ENCODE measurements at places on chromosomes 7 and 10. TPM values are rescaled to one million over a fixed set of nuclear protein-coding genes. Genes with fewer than 3 reads are reported as not detected.
A peak's percentile ranks its signal among the peaks of the same experiment; 100 is the strongest.

ARMC3 gene
- total RNA-seq, result 7.8 TPM

GRCh38 chr10:132563485-132564248 is 26.1 kb downstream of the INPP5A start:
- no peak for DNase-seq

GRCh38 chr7:70098905-70099672 is 500.8 kb downstream of the AUTS2 start:
- DNase-seq, result no peak

IL6 gene
- not detected for total RNA-seq

DNA sequence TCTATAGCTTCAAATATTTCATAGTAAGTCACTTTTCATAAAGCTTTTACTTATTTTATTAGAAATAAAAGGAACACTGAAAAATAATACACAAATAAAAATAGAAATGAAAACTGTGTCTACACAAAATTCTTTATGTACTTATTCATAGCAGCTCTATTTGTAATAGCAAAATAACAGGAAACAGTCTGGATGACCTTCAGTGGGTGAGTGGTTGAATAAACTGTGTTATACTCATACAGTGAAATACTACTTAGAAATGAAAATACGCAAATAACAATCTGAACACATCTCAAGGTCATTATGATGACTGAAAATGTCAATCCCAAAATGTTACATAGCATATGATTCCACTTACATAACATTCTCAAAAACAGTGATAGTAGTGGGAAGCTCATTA is 138.7 kb upstream of the PCLO start:
- no peak for DNase-seq

A1CF gene
- not detected for total RNA-seq

- no peak for DNase-seq
Measured at GRCh38 chr10:96700374-96701099, 19.8 kb downstream of the PIK3AP1 start.

GRCh38 chr10:103769176-103769575 is 86.2 kb downstream of the SH3PXD2A start:
- DNase-seq, result no peak

ARHGAP19 gene
- 14.1 TPM for total RNA-seq

SPDYE2B gene
- not detected for total RNA-seq

PRTFDC1 gene
- 24.3 TPM for total RNA-seq

C7orf57 gene
- total RNA-seq, result 2.4 TPM

GRCh38 chr10:112361951-112362751 is 11.8 kb upstream of the ACSL5 start:
- no peak for DNase-seq

ZDHHC6 gene
- 27.4 TPM for total RNA-seq

SLC26A3 gene
- total RNA-seq, result 0.54 TPM

DNA sequence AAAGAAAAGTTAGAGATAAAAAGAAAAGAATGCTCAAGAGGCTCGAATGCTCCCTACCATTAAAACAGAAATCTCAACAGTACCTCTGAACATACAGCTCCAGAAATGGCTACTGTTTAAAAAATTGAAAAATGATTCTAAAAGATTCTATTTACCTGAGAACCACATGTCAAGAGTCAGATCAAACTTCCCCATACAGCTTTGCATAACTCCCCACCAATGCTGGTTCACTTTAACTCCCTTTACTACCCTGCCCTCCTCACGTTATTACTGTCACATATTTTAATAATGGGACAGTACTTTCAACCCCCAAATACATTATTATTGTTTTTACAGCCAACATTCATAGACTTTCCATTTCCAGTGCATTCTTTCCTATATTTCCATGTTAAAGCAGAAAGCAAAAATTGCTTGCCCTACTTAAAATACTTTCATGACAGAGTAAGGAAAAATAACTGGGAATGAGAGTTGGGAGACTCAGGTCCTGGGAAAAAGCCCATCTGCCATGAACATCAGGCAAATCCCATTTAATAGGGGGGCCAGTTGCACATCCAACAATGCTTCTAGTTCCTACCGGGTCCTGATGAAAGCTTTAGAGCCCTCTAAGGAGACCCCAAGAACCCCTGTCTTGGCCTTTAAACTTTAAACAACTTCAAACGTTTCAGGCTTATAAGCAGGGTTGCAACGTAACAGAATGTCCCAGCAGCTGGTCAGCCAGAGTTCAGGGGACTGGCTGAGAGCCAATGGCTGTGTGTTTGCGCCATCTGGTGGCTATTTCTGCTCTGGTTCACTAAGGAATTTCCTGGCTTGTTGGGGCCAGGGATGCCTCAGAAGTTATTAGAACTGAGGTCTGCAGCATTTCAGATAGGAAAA is 247.4 kb downstream of the ELMO1 start:
- DNase-seq, result peak; percentile 80

- DNase-seq, result no peak
Measured at GRCh38 chr10:93255546-93255945, 181.9 kb downstream of the CYP26A1 start.

DNA sequence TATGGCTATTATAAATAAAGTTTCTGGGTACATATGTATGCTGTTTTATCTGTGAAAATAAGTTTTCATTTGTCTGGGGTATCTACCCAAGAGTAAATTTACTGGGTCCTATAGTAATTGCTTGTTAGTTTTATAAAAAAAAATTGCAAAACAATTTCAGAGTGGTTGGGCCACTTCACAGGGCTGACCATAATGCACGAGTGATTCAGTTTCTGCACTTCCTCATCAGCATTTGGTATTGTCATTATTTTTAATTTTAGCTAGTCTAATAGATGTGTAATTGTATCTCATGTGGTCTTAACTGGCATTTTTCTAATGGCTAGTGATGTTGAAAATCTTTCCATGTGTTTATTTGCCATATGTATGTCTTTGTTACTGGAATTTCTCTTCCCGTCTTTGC is 452.4 kb upstream of the AKR1E2 start:
- no peak for DNase-seq

DNA sequence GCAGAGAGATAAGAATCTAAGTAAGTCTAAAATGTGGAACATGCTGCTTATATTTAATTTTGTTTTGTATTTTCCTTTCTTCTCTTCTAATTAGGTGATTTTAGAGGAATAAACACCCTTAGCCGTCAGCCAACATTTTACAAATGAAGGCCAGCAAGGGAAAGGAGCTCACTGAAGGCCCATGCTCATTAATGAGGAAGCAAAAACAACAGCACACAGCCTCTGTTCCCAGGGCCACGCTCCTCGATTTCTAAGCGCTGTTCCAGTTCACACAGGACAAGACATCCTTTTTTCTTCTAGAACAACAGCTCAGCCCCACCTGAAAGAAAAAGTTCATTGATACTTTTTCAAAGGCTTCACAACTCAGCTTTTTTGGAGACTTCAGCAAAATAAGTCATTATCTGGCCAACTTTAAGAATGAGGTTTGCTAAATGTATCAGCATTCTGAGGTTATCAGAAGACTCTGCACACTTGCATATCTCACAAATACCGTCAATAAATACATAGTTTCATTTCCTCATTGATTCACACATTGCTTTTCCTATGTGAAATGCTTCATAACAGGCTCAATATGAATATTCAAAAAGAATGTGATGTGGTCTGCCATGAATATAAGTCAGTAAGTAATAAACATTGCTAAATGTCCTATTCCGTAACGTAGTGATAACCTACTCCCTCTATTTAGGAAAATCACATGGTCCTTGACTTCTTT is 34.8 kb upstream of the SFMBT2 start:
- DNase-seq, result no peak

UBE2H gene
- total RNA-seq, result 79.8 TPM

DNA sequence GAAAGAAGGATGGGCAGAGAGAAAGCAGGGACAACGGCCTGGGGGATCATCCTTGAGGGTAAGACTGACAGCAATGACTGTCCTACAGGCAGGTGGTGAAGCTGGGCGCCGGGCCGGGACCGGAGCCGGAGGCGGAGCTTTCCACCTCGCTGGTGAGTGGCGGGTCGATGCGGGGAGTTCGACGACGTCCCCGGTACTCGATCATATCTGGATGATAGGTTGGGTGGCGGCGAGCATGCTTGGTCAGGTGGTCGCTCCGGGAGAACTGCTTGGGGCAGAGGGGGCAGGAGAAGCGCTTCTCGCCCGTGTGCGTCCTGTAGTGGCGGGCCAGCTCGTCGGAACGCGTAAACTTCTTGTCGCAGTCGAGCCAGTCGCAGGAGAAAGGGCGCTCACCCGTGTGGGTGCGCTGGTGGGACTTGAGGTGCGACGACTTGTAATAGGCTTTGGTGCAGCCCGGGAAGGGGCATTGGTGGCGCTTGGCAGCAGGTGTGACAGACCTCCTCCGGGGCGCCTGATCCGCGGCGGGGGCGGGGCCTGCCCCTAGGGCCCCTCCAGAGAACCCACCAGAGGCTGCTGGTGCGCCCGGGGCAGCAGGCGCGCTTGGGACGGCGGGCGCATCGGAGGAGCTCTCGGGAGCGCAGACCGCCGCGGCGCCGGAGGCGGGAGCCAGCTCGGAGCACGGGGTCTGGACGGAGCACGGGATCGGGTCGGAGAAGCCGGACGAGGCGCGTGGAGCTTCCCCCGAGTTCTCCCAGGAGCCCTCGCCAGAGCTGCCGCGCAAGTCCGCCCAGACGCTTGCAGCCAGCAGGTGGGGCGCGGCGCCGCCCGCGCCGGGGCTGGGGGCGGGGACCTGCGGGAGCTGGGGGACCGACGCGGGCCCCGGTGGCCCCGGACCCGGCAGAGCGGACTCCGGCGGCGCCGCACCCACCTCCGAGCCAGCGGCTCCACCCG is 752 bp downstream of the KLF14 start:
- no peak for DNase-seq

- DNase-seq, result no peak
Measured at GRCh38 chr7:4406288-4407058, 275.6 kb upstream of the FOXK1 start.

DNA sequence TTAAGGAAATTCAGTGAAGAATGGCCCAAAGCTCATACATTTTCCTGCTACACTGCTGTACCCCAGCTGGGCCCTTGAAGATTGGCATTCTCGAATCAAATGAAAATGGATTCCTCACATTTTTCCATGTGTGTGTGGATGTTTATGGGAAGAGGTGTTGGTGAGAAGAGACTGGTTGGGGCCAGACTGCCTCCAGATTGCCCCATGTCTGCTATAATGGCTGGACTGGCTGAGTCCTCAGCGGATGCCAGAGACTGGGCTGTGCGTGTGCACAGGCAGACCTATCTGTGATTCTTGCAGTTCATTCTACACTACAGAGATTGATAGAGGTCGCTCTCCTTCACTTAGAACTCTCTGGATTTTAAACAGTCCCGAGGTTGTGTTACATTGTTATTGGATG is 183.6 kb upstream of the GDF10 start:
- DNase-seq, result no peak

DNA sequence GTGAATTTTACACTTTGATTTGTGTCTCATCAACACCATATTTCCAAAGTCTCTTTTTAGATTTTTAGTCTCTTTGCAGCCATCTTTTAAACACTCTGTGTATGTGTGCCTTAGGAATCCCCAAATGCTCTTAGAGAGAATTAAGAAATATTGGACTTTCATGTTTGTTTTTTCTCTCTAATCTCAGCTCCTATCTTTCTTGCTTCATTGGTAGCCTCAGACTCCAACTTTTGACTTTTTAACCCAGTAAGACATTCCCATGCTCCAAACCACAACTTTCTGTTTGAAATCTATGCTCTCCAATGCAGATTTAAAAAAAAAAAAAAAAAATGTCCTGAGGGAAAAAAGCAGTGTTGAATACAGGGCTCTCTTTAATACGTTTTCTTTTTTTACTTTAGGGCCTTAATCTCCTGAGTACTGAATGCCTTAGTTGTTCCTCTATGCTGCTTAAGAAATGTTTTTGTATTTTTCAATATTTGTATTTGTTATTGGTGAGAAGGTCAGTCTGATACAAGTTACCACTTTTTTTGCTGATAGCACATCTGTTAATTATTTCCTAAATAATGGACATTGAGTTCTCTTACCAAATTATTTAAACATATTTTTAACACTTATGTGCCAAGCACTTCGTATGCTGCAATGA is 489.9 kb downstream of the NXPH1 start:
- DNase-seq, result no peak

FKBP9 gene
- total RNA-seq, result 30.4 TPM

DNA sequence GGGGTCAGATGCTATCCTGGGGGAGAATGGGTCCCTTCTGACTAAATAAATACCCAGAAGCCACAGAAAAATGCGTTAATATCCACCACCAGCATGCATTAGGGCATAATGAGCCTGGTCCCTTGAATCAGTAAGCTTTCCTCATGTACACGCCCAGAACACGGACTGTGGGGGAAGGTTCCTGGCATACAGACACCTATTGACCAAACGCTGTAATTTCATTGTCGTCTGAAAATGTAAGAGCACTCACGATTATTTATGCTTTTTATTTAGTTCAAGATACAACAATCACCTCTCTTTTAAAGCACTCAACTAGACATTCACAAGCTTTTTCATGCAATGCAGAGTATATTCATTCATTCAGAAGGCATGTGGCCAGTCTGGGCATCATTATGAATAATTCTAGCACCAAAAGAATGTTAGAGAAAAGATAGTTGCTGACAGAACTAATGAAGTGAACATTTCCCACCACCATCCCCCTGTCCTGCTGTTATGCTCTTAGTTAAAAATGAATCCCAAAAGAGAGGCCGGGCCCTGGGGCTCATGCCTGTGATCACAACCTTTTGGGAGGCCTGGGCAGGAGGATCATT is 101.0 kb downstream of the SVIL start:
- no peak for DNase-seq

- no peak for DNase-seq
Measured at GRCh38 chr10:113743594-113743993, 7.9 kb upstream of the PLEKHS1 start.

DNA sequence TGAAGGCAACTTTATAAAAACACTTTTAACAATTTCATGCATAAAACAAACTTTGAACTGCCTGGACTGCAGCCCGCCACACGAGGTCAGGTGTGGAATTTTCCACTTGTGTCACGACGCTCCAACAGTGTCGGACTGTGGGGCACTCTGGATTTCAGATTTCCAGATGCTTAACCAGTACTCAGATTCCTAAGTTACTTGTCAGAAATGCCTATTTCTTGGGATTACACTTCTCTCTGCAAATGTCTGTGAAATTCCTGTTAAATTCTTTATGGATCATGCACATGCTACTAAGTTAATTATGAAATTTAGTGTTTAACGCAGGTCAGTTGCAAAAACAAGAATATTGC is 473 bp upstream of the GPER1 start:
- DNase-seq, result no peak

GRCh38 chr7:33964417-33965182 is 59.3 kb downstream of the BMPER start:
- peak; percentile 76 for DNase-seq

DNA sequence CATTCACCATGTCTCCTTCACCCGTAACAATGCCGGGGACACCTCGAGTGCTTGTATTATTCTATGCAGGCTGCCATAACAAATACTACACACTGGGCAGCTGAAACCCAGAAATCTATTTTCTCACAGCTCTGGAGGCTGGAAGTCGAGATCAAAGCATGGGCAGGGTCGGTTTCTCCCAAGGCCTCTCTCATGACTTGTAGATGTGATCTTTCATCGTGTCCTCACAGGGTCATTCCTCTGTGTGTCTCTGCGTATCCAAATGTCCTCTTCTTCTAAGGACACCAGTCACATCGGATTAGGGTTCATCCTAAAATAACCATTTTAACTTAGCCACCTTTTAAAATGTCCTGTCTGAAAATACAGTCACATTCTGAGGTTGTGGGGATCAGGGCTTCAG is 303.5 kb downstream of the KLF6 start:
- no peak for DNase-seq

- no peak for DNase-seq
Measured at GRCh38 chr7:150838965-150839650, 13.2 kb upstream of the AOC1 start.

SLC16A9 gene
- total RNA-seq, result 19.9 TPM

All from cerebellum (tissue), 4 donors.